ENCODE measurements at places on chromosomes 5 and 9.

DNA sequence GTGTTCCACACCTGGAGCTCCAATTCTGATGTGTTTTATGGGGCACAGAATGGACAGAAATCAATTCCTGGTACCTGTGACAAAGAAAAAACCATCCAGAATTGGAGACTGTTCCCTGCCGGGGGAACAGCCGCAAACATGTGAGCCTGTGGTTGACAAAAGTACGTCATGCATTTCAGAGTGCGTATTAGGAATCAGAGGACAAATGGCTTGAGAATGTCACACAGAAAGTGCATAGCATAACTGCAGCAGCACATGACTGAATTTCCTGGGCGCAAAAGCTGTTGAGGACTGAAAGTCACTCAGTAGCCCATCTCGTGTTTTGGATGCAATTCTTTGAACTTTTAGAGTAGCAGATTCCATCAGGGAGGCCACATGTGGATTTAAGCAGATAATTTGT lies 85.1 kb downstream of the TRIO start:
- DNase-seq = no peak

DNA sequence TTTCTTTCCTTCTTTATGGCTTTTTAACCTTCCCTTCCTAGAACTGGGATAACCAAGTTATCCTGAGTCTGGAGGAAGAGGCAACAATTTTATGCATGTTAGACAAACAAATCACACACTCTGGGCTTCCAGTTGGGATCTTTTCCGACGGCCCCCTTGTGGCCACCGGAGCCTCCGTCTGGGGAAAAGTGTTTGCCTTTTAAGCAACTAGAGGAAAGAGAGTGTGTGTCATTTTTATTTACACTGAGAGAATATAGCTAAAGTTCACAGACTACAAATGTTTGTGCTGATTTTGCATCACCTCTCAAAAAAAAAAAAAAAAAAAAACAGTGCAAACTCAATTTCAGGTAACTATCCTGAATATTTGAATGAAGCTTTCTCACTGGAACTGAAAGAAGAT lies 126.2 kb downstream of the SEMA6A start:
- no peak for DNase-seq

- DNase-seq = no peak
Observed at GRCh38 chr9:109561137-109561536, 63.0 kb upstream of the PTPN3 start.

- DNase-seq = no peak
Observed at GRCh38 chr5:66248874-66249273, 104.8 kb downstream of the SREK1 start.

DNA sequence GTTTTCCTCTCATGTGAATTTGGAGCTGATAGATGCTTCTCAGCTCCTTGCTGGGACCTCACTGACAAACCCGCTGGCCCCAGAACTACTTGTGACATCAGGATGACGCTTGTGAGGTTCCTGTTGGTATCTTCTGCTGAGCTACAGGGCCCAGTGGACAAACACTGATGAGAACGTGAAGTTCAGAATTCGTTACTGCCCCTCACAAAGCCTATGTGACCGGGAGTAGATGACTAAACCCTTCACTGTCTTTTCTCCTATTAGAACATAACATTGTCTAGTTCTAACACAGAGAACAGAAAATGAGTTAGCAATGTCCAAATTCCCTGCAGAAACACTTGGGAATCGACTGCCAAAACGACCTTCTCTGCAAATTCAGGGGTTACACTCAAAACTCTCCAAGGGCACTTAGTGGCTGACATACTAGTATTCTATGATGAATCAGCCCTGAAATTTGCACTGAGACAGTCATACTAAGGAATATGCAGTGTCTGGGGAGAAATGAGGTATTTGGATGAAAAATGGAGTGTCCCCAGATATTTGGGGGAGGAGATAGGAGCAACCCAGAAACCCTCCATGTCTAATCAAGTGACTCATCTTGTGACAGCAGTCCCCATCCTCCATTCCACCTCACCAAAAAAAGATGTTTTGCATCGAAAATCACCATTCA lies 143.2 kb upstream of the TRIM32 start:
- DNase-seq = no peak

GRCh38 chr9:77440057-77440456 lies 208.1 kb downstream of the GNA14 start:
- no peak for DNase-seq

- DNase-seq = no peak
Observed at GRCh38 chr5:108801776-108802175, 54.1 kb downstream of the FER start.

DNA sequence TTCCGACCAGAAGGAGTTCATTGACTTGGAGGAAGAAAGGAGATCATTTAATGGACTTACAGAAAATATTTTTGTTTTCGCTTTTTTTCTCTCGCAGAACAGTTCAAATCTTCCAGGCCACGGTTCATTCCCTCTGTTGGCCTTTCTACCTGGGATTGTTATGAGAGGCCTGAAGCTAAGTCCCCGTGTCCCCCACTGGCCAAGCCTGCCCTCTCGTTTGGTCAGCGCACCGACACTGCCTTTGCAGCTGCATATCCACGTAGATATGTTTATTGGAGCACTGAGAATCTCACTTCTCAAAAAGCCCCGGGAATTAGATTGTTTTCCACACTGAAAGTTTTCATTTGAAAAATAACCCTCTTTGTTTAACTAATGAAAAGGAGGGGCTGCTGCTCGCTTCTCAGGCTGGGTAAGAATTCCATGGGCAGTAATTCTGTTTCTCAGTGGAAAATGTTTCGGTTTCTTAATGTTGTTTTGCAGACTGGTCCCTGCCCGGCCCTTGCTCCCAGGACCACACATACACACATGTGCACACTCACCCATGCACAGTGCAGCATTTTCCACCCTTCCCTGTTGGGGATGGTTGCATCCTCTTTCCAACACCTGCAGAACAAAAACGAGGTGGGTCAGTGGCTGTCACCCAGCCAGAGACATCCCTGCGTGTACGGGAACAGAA lies 655.7 kb downstream of the BNC2 start:
- DNase-seq = no peak

- no peak for DNase-seq
Observed at GRCh38 chr5:65151614-65152013, 330.1 kb downstream of the ADAMTS6 start.

- no peak for DNase-seq
Observed at GRCh38 chr5:89097103-89097502, 214.1 kb upstream of the MEF2C start.

- DNase-seq = no peak
Observed at GRCh38 chr5:109836280-109836679, 146.6 kb downstream of the MAN2A1 start.

DNA sequence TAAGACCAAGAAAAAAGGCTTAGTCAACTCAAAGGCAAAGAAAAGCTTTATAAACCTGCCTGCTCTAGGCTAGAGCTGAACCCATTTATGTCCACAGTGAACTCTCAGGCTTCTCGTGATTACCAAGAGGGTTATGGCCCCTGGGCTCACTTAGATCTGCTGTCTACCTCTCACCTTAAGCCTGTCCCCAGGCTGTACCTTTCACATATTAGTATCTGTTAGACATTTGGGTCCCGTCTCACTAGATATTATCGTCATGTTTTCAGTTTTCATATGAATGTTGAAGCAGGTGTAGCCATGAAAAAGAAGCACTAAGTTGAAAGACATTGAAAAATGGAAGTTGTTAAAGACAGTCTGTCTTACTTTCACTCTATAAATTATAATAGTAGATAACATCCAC lies 75.2 kb upstream of the COX7C start:
- no peak for DNase-seq

DNA sequence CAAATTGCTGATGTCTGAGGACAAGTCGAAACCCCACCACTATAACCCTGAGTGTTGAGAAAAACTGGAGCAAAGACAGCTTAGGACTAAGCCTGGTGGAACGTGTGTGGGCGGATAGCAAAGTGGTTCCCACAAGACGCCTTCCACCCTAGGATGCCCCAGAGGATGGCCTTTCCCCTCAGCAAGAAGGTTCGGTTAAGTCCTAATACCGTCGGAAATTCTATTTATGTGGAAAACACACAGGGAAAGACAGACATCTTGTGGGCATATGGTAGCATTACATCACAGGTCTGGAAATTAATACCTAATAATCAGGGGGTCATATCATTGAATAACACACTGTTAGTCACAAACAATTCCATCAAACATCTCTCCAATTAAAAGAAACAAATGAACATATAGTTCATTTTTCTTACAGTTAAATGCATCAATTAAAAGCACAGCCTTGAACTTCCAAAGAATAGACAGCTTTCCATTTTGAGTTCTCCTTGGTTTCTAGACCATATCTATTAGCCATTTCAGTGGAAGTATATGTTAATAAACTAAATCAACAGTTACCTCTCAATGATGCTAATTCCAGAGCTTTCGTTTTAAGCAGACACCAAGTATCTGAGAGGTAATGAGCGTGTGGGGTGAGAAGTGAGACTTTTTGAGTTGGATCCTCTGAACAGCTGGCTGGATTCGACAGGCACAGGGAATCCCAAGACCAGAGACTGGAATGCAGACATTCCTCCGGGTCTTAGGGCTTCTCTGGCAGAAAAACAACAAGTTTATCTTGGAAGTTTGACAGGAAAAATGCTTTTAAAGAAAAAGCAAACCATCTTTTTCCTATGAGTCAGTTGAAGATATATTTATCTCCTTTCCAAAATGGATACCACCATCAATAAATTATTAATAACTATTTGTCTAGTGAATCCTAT lies 2.9 kb upstream of the ICE1 start:
- no peak for DNase-seq

DNA sequence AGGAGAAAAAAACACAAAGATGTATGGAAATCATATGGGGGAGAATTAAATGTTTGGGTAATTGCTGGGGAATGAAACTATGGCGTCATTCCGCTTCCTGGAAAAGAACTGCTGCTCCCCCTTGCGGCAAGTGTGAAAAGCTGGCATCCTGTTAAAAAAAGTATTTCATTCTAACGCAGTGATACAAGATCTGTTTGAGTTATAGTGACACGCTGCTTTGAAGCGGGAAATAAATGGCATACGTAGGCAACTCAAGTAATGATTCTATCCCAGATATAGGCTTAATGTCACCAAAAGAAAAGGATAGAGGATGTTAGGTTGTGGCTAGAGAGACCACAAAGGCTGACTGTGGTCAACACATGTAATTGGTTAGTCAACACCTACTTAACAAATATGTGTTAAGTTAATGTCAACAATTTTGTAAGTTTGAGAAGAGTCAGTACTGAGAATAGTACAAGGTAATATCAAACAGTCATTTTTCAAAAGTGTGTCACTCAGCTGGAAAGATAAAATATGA lies 70.2 kb upstream of the ALDH1A1 start:
- DNase-seq = no peak

- no peak for DNase-seq
Observed at GRCh38 chr9:107730666-107731065, 241.1 kb upstream of the KLF4 start.

DNA sequence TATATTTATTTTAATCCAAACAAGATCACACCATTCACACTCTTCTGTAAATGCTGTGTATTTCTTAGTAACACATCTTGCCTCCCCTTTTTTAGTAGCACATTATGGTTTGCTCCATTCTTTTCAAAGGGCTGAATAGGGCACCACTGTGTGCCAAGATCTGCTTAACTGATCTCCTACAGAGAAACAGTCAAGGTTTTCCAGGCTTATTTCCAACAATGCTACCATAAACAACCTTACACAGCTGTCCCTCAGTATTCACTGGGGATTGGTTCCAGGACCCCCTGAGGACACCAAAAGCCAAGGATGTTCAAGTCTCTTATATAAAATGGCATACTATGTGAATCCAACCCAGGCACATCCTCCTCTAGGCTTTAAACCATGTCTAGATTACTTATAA lies 16.5 kb downstream of the GOLM1 start:
- no peak for DNase-seq

GRCh38 chr5:173055722-173055982 lies 500 bp upstream of the CREBRF start:
- DNase-seq = no peak

DNA sequence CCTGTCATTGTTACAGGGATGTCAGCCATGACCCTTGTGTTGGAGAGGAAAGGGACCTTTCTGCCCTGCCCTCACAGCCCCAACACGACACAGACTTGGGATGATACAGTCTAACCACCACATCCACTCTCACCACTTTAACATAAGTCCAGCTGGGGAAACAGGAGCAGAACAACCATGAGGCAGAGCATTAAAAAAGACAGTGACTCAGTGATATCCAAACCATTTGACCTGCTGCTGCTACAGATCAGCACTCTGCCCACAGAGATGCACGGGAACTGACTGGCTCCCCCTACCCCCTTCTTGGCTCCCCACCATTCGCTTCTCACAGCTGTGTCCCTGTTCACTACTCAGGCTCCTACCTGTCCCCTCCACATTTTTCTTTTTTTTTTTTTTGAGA lies 458.6 kb downstream of the ZNF608 start:
- DNase-seq = no peak

DNA sequence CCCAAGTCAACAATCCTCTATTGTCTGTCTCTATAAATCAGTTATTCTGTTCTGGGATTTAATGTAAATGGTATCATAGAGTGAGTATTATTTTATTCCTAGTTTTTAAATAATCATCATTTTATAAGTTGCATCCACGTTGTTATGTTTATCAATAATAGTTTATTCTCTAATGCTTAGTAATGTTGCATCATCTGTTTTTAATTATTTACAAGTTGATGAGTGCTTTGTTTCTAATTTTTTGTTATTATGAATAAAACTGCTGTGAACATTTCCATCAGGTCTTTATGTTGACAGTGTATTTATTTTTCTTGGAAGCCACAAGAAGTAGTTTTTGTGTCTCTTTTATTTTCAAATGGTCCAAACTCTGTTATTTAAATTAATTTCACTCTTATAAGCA lies 1201.2 kb upstream of the CDH6 start:
- no peak for DNase-seq

GRCh38 chr5:174951151-174951780 lies 226.9 kb downstream of the MSX2 start:
- no peak for DNase-seq

- DNase-seq = no peak
Observed at GRCh38 chr9:76023715-76024195, 133.3 kb downstream of the PCSK5 start.

DNA sequence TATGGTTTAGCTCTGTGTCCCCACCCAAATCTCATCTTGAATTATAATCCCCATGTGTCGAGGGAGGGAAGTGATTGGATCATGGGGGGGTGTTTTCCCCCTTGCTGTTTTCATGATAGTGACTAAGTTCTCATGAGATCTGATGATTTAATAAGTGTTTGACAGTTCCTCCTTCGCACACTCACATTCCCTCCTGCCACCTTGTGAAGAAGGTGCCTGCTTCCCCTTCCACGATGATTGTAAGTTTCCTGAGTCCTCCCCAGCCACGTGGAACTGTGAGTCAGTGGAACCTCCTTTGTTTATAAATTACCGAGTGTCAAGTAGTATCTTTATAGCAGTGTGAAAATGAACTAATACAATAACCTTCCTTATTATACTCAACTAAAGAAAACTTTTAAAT lies 24.3 kb upstream of the TEX10 start:
- no peak for DNase-seq
